ENCODE measurements at places on chromosomes 1 and 21. TPM values are rescaled to one million over a fixed set of nuclear protein-coding genes. Genes with fewer than 3 reads are reported as not detected.
A peak's percentile ranks its signal among the peaks of the same experiment; 100 is the strongest.

Gene TMEM167B
- total RNA-seq: 39.0 TPM

Gene VPS13D
- 137 TPM for total RNA-seq

Gene RNF11
- 116 TPM for total RNA-seq

Gene TSSK3
- total RNA-seq: 6.0 TPM

Gene UTS2
- total RNA-seq: not detected

Gene WDR64
- total RNA-seq: not detected

Gene SLC26A9
- 3.5 TPM for total RNA-seq

Gene OR14A2
- not detected for total RNA-seq

Gene CASZ1
- total RNA-seq: 17.7 TPM

Gene SPRR1A
- total RNA-seq: not detected

Gene OR2L3
- total RNA-seq: 0.13 TPM

Gene PLPPR4
- 0.79 TPM for total RNA-seq

Gene OR2AK2
- 0.67 TPM for total RNA-seq

Gene FCRL5
- total RNA-seq: 1.2 TPM

Gene HIVEP3
- total RNA-seq: 9.7 TPM

Gene OR2L2
- not detected for total RNA-seq

Gene RIMKLA
- total RNA-seq: 0.67 TPM

- peak; percentile 65 for DNase-seq
These were observed 29.9 kb upstream of the RPTN start for GRCh38 chr1:152188673-152189591.

- no peak for DNase-seq
These were observed 108.1 kb upstream of the IVNS1ABP start for GRCh38 chr1:185425163-185425562.

- no peak for DNase-seq
These were observed 34.7 kb downstream of the VPS26C start for GRCh38 chr21:37232274-37233018.

GRCh38 chr1:116111524-116112021, 374 bp downstream of the MAB21L3 start:
- peak; percentile 58 for DNase-seq

DNA sequence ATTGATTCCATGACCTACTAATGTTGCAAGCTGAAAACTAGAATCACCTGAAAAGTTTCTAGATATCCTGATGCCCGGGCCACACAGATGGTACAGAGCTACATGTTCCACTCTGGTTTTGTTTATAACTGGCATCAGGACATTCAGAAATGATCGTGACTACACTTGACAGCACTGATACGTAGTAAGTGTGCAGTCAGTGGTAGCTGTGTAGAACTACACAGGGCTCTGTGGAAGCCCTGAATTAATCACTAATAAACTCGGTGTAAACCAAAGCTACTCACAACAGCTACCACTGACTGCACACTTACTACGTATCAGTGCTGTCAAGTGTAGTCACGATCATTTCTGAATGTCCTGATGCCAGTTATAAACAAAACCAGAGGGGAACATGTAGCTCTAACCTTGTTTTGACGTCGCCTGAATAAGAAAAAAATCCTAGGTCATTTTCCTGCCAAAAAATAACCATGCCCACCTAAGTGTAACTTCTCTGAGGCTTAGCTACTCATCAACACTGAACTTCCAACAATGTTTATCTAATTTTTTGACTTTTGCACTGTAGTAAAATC, 149.7 kb downstream of the TGFBR3 start:
- no peak for DNase-seq

- no peak for DNase-seq
These were observed 11.7 kb downstream of the LAX1 start for GRCh38 chr1:203776636-203777035.

DNA sequence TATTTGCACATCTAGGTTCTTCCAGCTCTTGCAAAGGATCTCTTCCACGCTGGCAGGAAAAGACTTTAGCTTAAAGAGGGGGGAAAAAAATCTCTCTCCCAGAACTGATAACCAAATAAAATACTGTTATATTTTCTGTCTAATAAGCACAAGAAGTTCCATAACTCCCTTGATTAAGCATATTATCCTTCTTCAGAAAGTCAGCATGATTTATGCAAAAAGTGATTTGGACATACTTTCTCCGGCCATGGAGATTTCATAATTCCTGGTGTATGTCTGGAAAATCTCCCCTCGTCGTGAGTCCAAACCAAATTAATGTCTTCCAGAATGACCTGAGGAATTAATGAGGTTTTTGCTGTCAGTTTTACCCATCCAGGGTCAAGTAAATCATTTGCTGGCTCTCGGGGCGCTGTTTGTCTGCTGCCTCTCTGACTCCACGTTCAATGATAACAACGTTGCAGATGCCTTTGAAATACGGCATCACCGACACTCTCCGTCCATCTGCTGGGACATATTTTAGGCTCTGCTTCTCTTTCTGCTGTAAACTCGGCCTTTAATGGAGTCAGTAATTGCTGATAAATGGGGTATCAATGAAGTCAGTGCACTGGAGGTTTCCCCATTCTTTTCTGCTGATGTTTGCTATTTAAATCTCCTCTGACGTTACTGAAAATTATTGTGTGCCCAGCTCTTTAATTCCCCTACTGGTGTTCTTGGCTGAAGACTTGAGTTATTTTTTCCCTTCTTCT, 112.9 kb downstream of the HLX start:
- DNase-seq: no peak

DNA sequence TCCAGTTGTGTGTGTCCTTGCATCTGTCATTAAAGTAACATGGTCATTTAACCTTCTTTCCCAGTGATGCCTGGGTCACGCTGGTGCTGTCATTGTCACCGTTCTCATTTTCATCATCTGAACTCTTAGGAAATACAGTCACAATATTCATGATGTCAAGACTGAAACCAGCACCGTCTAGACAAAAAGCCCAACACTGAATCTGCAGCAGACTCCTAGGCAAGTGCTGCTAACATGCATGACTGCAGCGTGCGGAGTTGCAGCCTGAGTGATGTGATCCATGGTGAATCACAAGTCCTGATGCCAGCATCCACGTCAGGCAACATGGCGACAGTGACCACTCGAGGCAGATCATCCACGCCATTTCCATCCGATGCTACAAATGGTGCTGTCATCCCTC, 37.6 kb downstream of the MRPL37 start:
- DNase-seq: no peak

GRCh38 chr21:39088831-39089380, 94.3 kb downstream of the PSMG1 start:
- no peak for DNase-seq

GRCh38 chr1:204041803-204042505, 31.0 kb upstream of the SOX13 start:
- peak; percentile 9 for DNase-seq

DNA sequence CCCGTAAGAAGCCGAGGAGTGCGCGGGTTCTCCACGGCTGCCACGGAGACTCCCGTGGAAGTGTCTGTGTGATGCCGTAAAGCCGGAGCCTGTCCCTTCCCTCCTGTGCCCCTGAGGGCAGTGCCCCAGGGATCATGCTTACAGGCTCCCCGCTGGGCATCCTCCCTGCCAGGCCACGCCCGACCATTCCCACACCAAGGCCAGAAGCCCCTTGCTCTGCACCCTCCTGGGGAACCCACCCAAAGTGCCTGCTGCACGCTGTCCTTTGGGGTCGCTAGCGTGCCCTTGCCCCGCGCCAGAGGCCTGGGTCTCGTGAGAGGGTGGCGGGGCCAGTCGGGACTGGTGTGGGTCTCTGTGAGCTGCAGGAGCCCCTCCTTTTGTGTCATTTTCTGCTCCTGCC, 228.5 kb upstream of the C1orf174 start:
- DNase-seq: no peak

GRCh38 chr1:116020668-116021272, 44.5 kb downstream of the SLC22A15 start:
- DNase-seq: peak; percentile 47

DNA sequence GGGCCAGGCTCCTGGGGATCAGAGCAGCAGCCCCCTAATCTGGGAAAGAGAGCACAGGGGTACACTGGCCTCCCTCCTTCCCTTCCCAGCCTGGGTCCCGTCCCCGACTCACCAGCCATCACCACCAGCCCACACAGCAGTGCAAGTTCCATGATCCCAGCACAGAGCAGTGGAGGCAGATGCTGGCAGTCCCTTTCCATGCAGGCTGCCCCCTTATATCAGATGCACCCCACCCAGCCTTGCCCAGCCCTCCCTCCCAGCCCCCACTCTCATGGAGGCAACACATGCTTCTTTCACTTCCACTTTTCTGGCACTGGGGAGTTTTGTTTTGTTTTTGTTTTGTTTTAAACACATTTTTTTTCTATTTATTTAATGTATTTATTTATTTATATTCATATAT, at the start of gene PLA2G2D:
PLA2G2D (minus strand) TSS at position 190 of the 400 bp plus-strand sequence; CDS start at position 152, 38 bp downstream.
- DNase-seq: no peak

GRCh38 chr1:100794748-100795645, 75.5 kb downstream of the VCAM1 start:
- no peak for DNase-seq

- DNase-seq: no peak
These were observed 1.4 kb upstream of the GJC2 start for GRCh38 chr1:228148196-228148861.

DNA sequence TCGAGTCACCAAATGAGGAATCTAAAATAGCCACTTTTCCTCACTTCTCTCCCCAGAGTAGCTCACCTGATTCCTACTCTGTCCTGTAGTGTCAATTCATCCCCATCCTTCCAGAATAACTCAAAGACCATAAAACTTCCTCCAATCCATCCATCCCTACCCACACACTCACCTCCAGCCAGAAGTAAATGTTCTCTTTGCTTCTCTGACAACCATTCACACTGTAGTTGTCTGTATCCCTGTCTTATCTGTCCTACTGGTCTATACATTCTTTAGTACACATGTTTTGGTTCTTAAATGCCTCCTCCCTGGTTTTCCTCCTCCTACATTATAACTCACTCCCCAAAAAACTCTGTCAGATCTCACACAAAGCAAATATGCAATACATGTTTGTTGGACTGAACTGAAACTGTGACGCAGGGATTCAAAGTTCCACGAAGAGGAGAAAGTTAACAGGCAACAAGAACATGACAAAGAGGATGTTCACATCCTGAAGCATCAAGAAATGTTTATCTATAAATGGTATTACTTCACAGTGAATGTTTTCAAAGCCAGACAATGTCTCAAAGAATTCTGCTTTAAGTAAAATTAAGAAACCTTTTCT, 11.0 kb downstream of the TP53BP2 start:
- DNase-seq: no peak

GRCh38 chr1:217336724-217337123, 294.2 kb downstream of the GPATCH2 start:
- no peak for DNase-seq

- peak; percentile 40 for DNase-seq
These were observed 869 bp downstream of the NAV1 start for GRCh38 chr1:201539561-201540431.

- no peak for DNase-seq
These were observed 66.8 kb upstream of the JUN start for GRCh38 chr1:58850636-58851035.

GRCh38 chr1:52913537-52913936, 8.0 kb downstream of the ECHDC2 start:
- DNase-seq: no peak

DNA sequence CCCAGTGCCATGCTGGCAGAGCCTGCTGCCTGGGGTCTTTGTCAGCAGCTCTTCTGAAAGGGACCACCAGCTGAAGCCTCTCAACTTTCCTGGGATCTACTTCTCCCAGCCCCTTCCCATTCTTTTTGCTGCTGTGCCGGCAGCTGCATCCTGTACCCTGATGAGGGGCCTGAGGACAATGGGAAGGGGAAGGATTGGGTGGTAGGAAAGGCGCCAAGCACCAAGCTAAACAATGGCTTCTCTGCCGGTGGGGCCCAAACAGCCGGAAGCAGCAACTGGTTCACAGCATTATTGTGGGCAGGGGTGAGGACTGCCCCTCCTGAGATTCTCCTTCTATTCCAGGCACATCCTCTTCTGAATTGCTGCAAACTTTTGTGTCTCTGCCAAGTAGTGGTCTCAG, 5.0 kb upstream of the EFCAB14 start:
- DNase-seq: no peak

DNA sequence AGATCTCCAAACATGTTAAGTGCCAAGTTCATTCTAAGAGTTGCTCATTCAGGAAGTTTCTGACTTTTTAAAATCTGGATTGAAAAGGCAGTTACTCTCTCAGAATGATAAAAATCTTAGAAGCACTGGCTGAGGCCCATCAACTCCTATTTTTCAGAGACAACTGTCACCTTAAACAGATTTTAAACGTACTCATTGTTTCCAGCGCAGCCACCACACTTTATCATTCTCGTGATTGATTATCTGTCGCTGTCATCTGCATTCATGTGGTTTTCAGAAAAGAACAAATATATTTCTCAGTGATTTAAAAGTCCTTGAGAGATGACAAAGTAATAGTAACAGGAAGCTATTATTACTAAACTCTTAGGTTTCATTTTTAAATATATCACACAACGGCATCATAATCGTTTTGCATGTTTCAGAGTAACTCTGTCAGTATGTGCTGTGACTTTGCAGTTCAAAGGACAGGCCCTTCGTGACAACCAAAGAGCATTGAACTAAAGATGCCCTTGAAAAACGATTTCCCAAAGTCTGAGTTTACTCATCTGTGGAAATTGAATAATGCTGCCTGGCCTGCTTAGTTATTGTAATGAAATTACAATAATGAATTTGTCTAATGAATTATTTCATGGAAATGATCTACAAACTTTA, 14.9 kb upstream of the KCNK1 start:
- DNase-seq: no peak

DNA sequence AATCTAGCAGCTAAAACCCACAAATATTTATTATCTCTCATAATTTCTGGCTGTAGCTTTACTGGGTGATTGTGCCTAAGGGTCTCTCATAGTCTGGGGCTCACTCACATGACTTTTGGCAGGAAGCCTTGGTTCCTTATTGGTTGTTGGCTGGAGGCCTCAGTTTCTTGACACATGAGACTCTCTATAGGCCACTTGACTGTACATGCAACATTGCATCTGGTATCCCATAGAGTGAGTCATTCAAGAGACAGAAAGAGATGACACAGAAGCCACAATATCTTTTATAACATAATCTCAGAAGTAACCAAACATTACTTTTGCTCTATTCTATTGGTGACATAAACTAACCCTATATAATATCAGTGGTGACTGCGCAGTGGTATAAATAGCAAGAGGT, 128.5 kb upstream of the HNRNPU start:
- no peak for DNase-seq

GRCh38 chr1:234934611-234935033, 194.0 kb downstream of the TOMM20 start:
- no peak for DNase-seq

GRCh38 chr1:101290119-101290921, 53.5 kb downstream of the S1PR1 start:
- no peak for DNase-seq

Measured in thyroid gland (tissue), 4 donors.